ENCODE measurements at places on chromosomes 12 and 14.

DNA sequence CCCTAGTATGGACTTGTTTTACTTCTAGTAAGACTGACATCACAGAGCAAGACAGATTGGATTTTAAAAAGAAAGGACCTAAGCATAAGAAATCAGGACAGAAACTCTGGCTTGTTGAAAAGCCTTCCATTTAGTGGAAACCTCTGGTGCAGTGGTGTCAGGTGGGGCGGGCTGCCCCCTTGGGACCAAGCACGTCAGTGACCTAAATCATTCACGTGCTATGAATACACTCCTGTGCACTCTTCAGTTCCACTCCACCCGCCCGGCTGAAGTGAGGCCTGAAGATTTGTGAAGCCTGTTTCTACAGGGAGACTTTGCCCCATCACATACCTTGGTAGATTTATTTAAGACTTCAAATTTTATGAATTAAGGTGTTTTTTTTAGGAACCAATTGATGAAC lies 58.2 kb upstream of the STRN3 start:
- no peak for DNase-seq

DNA sequence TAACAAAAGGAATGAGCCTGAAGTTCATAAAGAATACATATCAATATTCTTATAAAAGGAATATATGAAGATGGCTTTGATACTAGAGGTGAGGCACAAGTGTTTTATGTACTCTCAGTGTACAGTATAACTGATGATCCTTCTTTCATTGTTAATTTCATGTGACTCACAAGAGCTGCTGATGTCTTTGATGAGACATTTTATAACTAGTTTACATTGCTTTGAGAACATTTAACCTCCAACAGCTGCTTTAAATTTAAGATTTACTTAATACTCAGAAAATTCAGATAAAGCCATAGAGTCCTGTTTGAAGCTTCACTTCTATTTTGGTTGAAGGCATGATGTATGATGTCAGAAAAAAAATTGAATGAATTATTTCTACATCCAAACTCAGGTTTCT lies 59.8 kb downstream of the WASHC4 start:
- no peak for DNase-seq

DNA sequence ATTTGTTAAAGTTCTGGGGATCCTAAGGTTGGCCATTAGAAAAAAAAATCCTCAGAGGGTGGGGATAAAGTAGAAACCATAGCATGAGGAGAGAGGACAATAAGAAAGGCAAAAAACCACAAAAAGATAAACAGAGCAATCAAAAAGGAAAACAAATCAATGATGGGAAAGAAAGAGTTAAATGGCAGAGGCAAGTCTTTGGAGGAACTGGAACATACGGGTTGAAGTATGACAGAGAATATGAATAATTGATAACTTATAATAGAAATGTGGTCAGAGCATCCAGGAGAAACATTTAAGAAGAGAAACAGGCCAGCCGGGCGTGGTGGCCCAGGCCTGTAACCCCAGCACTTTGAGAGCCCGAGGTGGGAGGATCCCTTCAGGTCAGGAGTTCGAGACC lies 17.8 kb upstream of the SALL2 start:
- DNase-seq: no peak

- no peak for DNase-seq
These were observed 77.0 kb downstream of the PELI2 start for GRCh38 chr14:56195223-56195622.

DNA sequence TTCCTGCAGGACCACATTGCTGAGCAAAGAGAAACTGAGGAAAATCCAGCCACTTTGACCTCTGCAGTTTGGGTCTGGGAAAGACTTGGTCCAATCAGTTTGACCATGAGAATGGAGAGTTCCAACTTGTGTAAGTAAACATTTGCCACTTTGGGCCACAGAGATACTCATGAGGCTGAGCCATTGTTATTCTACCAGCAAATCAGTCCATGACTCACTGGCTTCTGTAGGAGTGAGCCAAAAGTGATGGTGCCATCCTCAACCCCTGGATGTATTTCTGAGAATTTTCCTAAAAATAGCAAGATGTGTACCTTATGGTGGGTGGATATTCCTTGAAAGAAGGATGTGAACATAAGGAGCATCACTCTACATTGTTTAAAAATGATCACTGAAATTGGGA lies 192.9 kb upstream of the OR4E1 start:
- DNase-seq: no peak

- DNase-seq: no peak
These were observed 155.2 kb downstream of the TTC7B start for GRCh38 chr14:90660865-90661570.

DNA sequence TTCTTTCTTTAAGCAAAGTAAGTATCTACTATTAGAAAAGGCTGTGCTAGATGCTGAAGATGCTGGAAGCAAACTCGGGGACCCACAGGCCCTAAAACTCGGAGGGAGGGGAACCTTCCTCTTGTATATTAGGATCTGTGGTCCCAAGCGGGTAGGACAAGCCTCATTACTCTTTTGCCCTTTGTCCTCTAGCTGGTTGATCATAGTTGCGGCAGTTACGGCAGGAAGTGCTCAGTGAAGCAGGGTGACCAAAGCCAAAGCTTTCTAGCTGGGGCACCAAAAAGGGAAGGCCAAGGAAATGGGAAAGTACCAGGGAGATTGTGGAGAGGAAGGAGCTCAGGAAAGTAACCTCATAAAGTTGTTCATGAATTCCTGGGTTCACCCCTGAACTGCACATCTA lies 76.3 kb downstream of the SCFD1 start:
- DNase-seq: no peak

- DNase-seq: no peak
These were observed 29.5 kb downstream of the ABHD12B start for GRCh38 chr14:50901361-50901760.

GRCh38 chr12:30203981-30204380 lies 420.2 kb upstream of the TMTC1 start:
- DNase-seq: no peak

DNA sequence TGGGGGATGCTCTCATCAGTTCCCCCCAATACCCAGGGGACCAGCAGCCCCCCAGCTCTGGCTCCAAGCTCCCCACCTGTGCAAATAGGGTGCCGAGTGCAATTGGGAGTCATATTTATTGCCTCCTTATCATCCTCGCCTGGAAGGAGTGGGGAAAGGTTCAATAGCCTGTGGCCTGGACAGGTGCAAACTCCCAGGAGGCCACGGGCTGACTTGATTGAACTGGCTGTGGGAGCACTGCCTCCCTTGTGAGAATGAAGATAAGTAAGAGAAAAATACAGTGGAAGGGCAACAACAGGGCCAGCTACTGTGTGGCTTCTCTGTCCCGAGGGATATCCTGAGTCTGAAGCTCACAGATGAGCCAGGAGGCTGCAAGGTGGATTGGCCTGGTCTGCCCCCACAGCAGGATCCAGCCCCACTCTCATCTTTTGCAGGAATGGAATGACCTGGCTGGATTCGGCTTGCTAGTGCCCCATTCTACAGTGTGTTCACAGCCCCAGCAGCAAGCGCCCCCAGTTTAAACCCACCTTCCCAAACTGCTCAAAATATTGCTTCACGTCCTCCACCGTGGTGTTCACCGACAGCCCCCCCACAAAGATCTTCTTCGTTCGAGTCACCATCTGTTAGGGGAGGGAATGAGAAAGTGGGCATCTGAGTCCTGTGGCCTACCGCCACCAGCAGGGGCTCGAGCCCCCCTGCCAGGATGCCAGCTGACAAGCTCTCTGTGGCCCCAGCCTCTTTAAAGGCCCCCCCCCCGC lies 6.3 kb downstream of the MSI1 start:
- DNase-seq: no peak

DNA sequence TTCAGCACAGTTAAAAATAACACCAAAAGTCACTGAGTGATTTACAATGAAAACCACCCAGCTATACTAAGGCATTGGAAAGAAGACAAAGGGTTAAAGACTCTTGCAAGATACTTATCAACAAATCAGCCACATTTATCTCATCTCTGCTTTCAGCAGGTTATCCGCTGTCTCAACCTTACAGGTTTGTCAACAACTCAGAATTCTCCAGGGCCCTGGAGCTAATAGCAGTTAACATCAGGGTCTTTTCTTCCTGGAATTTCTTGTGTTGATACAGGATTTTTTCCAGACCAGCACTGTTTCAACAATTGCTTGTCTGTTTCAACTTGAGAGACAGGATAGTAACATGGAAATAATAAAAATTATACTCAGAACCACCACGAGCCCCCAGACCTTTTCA lies 3.5 kb downstream of the PKP2 start:
- no peak for DNase-seq

GRCh38 chr14:98877065-98877464 lies 394.9 kb downstream of the BCL11B start:
- DNase-seq: no peak

GRCh38 chr12:94763462-94763861 lies 113.1 kb upstream of the TMCC3 start:
- no peak for DNase-seq

- DNase-seq: no peak
These were observed 379.0 kb downstream of the CCER1 start for GRCh38 chr12:90575995-90576394.

- DNase-seq: no peak
These were observed 196.6 kb downstream of the SLC25A21 start for GRCh38 chr14:36975834-36976233.

- DNase-seq: no peak
These were observed at the start of gene BIN2 for GRCh38 chr12:51323966-51324895. Gene BIN2, minus strand, starts transcription at chr12:51324174. Its CDS starts 72 bp downstream, at chr12:51324102.

DNA sequence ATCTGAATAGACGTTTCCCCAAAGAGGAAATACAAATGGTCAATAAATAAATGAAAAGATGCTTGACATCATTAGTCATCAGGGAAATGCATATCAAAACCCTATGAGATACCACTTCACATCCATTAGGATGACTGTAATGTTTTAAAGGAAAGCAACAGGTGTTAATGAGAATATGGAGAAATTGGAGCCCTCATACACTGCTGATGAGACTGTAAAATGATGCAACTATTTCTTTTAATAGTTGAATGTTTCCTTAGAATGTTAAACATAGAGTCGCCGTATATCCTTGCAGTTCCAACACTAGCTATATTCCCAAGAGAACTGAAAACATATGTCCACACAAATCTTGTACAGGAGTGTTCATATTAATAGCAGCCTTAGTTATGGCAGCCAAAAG lies 133.2 kb downstream of the SLC38A4 start:
- no peak for DNase-seq

DNA sequence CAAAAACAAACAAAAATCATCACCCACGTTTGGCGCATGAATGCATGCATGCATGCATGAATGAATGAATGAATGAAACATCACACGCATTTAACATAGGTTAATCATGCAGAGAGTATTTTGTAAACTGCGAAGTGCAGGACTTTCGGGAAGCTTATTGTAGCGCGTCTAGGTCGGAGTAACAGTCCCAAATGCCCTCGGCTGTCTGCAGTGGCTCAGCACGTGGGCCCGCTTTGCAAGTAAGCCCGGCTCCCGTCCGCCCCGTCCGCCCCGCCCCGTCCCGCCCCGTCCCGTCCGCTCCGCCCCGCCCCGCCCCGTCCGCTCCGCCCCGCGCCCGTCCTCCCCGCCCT lies 263 bp upstream of the IFT81 start:
- DNase-seq: no peak

GRCh38 chr14:52683985-52684520 lies 11.3 kb downstream of the ERO1A start:
- DNase-seq: no peak

GRCh38 chr12:55746174-55746912 lies 3.4 kb downstream of the GDF11 start:
- DNase-seq: no peak

DNA sequence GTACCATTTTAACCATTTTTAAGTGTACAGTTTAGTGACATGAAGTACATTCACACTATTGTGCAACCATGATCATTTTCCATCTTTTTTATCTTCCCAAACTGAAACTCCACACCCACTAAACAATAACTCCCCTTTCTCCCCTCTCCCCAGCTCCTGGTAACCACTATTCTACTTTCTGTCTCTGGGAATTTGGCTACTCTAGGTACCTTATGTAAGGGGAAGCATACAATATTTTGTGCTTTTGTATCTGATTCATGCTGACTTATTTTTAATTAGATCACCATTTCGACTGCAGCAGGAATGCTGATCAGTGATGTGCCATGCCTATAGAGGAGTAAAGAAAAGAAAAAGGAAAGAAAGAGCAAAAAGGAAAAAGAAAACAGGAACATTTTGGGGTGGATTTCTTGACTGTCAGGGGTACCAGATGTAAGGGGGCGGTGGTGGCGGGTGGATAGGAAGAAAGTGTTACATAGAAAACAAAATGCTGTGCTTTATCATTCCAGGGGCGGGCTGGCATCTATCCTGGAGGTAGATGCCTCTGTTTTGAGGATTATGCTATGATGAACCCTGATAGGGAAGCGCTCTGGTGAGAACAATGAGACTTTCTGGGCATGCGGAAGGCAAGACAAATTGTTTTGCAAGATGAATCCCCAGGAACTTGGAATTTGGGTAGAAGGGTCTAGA lies 45.2 kb upstream of the CTDSP2 start:
- DNase-seq: no peak

GRCh38 chr12:93467351-93468007 lies at the start of gene MRPL42:
Gene MRPL42, plus strand, starts transcription at chr12:93467514. Its CDS starts 1,772 bp downstream, at chr12:93469286.
- DNase-seq: peak; percentile 46

DNA sequence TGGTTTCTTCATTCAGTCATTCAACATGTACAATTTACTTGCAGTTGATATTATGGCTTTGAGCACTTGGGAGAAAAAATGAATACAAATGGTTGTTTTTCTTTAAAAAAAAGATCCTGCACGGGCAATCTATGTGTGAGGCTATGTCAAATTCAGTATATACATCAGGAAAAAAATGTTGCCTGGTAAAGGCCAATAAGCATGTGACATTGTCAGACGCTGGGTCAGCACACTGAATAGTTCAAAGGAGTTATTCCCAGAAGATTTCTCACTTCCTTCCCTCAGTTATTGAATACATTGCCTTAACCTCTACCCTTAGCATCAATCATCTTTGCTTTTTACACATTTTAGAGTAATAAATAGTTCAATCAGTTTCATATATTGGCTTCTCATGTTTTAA lies 319.2 kb downstream of the NUAK1 start:
- no peak for DNase-seq

DNA sequence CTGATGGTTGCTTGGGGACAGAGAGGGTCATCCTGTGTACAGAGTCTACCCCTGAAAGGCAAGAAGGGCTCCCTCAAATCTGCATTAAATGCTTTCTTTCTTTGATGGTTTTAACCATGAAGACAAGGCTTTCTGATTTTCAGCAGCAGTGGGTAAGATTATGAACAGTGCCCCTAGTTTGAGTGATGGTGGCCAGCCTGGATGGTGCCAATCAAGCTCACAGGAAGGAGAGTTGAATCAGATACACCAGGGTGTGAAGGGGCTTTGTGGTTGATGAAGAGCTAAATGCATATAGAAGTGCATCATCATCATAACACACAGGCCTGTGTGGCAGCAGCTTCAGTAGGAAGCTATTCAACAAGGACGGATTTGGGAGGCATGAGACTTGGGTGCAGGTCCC lies 5.7 kb downstream of the KRT85 start:
- DNase-seq: no peak
